ENCODE measurements at places on chromosomes 5 and 9.

DNA sequence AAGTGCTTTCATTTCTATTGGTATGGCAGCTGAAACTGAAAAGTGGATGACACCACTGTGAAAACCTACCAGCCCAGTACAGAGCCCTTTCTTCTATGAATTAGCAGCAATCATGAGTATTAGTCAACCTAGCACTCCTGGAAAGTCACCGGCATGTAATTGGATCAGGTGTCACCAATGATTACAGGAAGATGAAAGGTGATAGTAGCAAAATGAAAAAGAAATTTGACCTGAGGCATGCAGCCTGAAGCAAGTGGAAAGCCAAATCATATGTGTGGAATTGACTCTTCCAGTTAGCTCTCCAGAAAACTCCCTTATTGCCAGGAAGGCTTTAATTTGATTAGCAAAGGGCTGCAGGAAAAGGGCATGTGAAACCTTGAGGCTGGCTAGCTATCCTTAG lies 81.2 kb upstream of the NAA35 start:
- DNase-seq, result no peak

- DNase-seq, result no peak
Observed at GRCh38 chr5:65577141-65577540, 14.0 kb downstream of the PPWD1 start.

DNA sequence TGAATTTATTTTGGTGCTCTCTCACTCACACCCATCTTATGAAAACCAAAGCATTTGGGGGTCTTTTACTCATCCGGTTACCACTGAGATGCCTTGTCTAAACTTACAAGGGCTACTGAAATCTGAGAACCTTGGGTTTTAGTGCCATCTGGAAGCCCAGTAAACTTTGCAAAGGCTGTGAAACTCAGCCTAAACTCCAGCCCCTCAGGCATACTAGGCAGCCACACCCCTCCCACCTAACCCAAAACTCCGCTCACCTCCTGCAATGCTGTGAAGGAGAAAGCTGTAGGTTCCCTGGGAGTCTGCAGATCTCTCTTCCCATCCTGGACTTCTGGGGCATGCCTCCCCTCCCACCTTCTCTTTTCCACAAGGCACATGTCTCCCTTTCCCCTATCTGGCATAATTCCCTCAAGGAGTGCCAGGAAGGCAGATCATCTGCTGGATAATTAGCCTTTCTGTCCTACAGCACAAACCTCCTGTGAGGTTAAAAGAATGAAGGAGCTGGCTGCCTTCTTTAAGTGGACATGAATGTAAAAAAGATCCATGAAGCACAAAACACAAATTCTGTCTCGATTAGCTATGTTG lies 71.5 kb upstream of the ANXA1 start:
- no peak for DNase-seq

DNA sequence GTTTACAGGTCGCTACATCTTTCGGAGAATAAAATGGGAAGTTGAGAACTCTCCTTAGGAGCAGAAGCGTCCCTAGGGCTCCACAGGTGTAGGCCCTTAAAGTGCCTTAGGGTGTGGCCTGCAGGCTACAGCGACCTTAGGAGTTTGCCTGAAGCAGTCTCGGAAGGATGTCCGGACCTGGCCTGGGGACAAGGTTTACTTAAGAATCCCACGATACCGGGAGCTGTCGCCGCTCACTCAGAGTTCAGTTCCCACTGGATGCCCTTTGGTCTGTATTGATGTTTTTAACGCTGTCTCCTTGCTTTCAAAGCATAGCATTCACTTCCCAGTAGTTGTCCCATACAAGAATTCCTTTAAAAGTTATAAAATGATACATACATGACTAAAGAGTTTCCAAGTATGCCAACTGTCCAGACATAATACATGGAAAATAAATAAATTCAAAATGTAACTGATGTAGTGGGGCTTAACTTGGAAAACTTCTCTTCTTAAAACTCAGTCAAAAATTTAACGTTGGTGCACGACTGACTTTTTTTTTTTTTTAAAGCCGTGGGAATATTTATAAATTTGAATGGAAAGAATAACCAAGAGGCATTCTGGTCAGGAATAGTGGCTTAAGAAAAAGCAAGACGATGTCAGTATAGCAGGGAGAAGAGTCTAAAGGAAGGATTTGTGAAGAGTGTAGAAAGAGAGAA lies 848 bp downstream of the RAD50 start:
- DNase-seq, result no peak

Measured in activated CD8-positive, alpha-beta memory T cell treated with anti-CD3 and anti-CD28 coated beads for 24 hours (primary cell).